Glutamatergic neuron (in vitro differentiated cells): ENCODE measurements at places on chromosomes 12 and 14.

DNA sequence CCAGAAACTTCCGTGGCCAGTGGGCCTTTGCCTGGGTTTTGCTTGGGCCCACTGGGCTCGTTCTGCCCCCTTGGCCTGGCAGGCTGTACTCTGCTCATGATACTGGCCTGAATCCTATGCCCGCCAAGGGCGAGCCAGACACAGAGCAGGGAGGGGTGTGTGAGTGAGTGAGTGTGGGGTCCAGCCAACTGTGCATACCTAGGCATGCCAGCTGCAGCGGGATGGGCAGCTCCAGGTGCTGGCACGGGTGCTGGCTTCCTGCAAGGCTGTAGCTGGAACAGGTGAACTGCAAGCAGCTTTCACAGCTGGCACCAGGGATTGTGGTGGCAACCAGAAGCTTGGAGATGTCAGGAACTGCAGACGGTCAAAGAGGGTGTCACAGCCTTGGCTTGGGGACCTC is 1276.4 kb downstream of the SLC16A7 start:
- no peak for DNase-seq

- DNase-seq = peak; percentile 92
Observed at GRCh38 chr12:117836999-117837736, 131.6 kb downstream of the KSR2 start.

- no peak for DNase-seq
Observed at GRCh38 chr14:92665661-92666110, 82.7 kb downstream of the LGMN start.

DNA sequence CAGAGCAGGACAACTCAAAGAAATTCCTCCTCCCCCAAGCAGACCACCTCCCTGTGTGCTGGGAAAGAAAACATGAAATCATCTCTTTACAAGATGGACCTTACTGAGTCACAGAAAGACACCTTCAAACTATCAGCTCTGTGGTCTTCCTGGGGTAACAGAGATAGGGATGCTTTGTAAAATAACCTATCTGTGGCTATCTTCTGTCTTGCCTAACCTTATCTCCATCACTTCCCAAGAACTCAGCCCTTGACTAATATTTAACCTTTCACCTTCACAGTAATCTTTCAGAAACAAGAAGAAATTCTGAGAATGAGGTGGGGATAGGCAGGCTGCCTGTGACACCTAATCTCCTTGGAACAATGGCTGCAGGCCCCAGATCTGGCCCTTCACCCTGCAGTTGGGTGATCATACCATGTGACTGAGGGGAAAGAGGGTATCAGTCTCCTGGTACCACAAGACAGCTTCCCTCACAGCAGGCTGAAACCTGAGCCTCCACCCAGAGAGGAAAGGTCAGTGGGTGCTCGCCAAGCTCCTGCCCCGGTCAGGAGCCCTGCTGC is 27.4 kb upstream of the CEBPE start:
- DNase-seq = no peak

- DNase-seq = no peak
Observed at GRCh38 chr14:73755434-73756014, 41.3 kb upstream of the PNMA1 start.

GRCh38 chr14:75399843-75400775 is 27.7 kb upstream of the JDP2 start:
- DNase-seq = no peak

GRCh38 chr14:105450123-105450505 is 24.5 kb upstream of the CRIP2 start:
- no peak for DNase-seq

- no peak for DNase-seq
Observed at GRCh38 chr14:75697386-75697785, 36.3 kb downstream of the TTLL5 start.

DNA sequence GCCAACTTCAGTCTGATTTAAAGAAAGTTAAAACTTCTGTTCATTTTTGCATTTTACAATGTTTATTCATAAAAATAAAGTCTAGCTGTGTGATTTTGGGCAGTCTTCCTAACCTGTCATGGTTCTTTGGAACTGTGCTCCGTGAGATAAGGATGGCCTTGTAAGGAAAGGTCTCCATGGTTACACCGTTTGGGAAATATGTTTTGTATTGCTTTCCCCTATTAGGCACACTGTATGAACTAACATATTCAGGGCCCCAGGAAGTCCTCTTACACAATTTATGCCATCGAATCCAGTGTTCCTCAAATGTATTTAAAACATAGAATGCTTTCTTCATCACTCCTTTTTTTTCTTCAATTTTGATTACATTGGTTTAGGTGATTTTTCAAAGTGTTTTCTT is 54.5 kb downstream of the APAF1 start:
- no peak for DNase-seq

DNA sequence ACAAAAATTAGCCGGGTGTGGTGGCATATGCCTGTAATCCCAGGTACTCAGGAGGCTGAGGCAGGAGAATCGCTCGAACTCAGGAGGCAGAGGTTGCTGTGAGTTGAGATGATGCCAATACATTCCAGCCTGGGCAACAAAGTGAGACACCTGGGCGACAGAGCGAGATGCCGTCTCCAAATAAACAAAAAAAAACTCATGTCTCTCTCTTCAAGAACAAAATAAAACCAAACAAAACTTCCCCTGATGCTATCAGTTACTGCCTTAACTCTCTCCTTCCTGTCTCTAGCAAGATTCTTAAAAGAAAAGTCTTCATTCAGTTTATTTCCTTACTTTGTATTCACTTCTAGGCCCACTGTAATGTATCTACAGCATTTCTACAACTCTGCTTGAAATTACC is 20.8 kb downstream of the KLHL28 start:
- DNase-seq = no peak

DNA sequence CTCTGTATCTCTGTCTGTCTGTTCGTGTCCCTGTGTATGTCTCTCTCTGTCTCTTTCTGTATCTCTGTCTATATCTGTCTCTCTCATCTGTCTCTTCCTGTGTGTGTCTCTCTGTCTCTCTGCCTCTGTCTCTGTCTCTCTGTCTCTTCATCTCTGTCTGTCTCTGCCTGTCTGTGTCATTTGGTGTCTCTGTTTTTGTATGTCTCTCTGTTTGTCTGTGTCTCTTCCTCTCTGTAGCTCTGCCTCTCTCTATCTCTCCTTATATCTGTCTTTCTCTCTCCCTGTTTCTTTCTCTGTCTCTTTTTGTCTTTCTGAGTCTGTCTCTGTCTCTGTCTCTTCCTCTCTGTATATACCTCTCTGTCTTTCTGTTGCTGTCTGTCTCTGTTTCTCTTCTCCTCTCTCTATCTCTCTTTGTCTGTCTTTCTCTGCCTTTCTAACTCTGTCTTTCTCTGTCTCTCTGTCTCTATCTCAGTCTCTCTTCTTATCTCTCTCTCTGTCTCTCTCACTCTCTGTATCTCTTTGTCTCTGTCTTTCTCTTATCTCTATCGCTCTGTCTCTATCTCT is 50.2 kb downstream of the TMEM121 start:
- DNase-seq = no peak

DNA sequence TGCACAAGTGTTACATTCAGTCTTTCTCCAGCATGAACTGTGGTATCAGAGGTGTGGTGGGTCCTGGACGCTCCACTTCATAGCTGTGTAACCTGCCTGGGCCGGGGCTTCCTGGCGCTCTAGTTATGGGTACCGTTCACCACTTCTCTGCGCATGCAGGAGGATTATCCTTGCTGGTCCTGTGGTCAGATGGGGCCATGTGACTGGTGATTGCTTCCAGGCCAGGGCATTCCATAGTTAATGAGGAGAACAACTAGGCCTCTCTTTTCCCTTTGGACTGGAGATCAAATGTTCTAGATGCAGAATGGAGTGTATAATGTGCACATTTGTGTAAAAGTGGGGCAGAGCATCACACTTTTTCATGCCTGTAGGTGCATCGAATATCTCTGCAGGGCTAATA is 444.0 kb downstream of the AACS start:
- no peak for DNase-seq

GRCh38 chr14:54709444-54709843 is 142.5 kb downstream of the SAMD4A start:
- no peak for DNase-seq

- no peak for DNase-seq
Observed at GRCh38 chr12:110270125-110270962, 10.7 kb upstream of the ATP2A2 start.

DNA sequence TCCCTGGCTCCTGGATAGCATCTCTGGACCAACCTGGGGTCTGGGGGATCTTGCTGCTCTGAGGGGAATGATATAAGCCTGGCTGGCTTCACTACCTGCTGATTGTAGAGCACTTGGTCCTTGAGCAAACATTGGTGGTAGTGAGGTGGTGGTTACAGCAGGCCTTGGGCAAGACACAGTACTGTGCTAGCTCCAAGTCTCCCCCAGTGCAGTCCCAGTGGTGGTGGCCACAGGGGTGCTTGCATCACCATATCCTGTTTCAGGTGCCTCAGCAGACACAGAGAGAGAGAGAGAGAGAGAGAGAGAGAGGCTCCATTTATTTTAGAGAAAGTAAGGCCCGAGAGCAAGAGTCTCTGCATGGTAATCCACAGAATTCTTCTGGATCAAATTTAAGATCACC is 186.3 kb downstream of the MYRFL start:
- no peak for DNase-seq

DNA sequence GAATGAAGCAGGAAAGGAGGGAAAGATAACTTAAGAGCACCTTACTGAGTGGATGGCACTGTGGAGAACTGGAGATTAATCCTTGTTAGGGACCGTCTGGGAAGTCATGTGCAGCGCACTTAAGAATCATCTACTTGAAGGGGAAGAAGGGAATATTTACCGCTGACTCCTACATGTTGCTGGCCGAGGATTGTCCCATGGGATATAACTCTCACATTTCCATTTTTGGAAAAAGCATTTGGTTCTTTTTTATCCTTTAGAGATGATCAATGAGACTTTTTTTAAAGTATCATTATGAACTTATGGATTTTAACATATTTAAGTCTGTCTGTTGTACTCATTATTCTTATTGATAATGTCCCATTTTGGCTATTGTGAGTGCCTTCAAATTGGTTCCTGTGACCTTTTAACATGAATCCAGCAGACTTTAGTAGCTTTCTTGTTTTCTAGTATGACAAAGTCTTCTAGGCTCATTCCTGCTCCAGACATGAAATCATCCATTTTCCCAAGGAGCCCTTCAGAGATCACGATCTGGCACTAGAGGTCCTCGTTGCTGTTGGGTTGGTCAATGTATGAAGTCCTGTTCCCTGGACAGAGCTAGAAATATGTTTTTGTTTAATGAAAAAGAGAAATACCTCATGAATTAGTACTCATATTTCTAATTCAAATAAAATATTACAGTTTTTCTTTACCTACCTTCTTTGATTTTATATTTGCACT is 20.2 kb upstream of the FAM234B start:
- no peak for DNase-seq

GRCh38 chr14:104554608-104555429 is 24.7 kb upstream of the C14orf180 start:
- peak; percentile 15 for DNase-seq

DNA sequence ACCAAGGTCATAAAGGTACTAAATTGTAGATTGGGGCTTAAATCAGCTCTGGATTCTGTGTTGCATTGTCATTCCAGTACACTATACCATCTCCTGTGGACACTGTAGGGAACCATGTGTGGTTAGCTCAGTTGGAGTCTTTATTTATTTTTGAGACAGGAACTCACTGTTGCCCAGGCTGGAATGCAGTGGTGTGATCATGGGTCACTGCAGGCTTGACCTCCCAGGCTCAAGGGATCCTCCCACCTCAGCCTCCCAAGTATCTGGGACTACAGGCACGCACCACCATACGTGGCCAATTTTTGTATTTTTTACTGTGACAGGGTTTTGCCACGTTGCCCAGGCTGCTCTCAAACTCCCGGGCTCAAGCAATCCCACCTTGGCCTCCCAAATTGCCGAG is 6.7 kb downstream of the PAPOLA start:
- DNase-seq = no peak

DNA sequence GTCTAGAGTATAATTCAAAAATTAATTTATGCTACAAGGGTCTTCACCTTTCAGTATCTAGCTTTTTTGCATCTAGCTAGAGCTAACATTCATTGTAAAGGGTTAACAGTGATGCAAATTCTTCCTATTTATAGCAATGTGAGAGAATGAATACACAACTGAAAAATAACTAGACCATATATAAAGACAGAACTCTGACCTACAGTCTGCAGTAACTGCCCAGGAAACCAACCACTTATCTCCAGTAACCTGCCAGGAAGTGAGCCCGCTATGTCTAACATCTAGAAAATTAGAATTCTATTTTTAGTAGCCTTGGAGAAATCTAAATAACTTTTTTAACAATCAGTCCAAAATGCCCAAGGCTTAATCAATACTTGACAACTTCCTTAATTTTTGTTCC is 1021.9 kb downstream of the LRFN5 start:
- DNase-seq = no peak

- DNase-seq = no peak
Observed at GRCh38 chr14:34110531-34110930, 159.7 kb upstream of the EGLN3 start.

- DNase-seq = no peak
Observed at GRCh38 chr12:130954544-130954831, 781 bp downstream of the ADGRD1 start.

- no peak for DNase-seq
Observed at GRCh38 chr12:14086838-14087237, 105.4 kb upstream of the GRIN2B start.

DNA sequence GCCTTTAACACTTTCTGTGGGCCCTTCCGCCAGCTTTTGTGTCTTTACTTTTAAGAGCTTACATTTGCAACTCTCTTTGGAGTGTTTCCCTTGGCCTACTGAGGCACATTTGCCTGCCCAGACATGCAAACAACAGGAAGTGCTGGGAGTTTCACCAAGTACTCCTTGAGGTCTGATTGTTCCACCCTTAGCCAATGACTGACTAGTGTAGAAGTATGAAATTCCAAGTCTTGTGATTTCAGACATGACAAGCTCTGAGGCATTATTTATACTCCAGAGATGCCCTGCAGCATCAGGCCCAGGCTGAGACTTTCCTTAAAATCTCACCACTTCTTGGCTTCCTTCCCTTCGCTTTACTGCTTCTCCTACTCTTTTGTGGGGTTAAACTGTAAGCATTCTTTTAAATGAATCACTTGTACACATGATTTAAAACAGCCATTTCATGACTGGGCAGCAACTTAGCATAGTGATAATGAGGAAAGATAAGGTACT is 174.1 kb downstream of the SLC6A15 start:
- DNase-seq = no peak

- no peak for DNase-seq
Observed at GRCh38 chr14:91835197-91835919, 32.0 kb downstream of the TC2N start.

DNA sequence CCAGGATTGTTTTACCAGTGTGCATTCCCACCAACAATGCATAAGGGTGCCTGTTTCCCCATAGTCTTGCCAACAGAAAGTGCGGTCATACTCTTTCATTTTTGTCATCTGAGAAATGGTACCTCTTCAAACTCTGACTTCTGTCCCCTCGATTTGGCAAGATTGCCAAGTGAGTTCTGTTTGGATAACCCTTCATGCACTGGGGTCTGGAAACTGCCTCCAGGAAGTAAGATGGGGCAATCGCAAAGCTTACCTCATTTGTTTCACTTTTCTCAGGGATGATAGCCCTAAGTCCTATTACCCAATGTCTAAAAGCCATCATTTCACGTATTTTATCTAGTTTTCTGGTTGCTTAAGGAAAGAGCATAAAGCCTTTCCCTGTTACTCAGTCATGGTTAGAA is 28.6 kb upstream of the NR1H4 start:
- no peak for DNase-seq

- no peak for DNase-seq
Observed at GRCh38 chr12:109612975-109613502, 39.4 kb downstream of the MVK start.
